ENCODE measurements at places on chromosomes 16 and 17. TPM values are rescaled to one million over a fixed set of nuclear protein-coding genes. Genes with fewer than 3 reads are reported as not detected.
A peak's percentile ranks its signal among the peaks of the same experiment; 100 is the strongest.

DNA sequence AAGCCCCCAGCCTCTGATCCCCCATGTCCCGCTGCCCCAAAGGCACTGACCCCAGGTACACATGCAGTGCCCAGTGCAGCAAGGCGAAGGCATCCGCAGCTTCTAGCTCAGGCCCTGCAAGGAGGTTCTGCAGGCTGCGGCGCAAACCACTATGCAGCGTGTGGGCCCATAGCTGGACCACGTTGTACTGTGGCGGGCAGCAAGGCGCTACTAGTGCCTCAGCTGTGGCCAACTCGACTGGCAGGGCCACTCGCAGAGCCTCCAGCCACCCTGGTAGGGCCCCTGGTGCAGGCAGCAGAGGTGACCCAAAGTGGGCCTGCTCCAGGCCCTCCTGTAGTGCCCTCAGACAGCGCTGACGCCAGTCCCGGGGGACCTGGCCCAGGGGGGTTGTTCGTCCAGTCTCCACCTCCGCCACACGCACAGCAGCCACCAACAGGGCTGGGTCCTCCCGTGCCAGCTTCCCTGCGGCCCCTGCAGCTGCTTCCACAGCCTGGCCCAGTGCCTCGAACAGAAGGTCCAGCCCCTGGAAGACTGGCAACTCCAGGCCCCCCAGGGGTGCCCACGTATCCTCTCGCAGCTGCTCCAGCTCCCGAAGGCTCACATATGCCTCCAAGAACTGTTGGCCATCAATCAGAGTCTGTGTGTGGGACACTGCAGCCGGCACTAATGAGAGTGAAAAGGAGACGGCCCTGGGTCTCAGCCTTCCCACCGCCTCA lies 2.6 kb downstream of the EXOC3L1 start:
- DNase-seq = no peak

- no peak for DNase-seq
Measured at GRCh38 chr16:24195221-24195620, 60.9 kb upstream of the CACNG3 start.

Gene SPHK1
- 60.5 TPM for total RNA-seq

DNA sequence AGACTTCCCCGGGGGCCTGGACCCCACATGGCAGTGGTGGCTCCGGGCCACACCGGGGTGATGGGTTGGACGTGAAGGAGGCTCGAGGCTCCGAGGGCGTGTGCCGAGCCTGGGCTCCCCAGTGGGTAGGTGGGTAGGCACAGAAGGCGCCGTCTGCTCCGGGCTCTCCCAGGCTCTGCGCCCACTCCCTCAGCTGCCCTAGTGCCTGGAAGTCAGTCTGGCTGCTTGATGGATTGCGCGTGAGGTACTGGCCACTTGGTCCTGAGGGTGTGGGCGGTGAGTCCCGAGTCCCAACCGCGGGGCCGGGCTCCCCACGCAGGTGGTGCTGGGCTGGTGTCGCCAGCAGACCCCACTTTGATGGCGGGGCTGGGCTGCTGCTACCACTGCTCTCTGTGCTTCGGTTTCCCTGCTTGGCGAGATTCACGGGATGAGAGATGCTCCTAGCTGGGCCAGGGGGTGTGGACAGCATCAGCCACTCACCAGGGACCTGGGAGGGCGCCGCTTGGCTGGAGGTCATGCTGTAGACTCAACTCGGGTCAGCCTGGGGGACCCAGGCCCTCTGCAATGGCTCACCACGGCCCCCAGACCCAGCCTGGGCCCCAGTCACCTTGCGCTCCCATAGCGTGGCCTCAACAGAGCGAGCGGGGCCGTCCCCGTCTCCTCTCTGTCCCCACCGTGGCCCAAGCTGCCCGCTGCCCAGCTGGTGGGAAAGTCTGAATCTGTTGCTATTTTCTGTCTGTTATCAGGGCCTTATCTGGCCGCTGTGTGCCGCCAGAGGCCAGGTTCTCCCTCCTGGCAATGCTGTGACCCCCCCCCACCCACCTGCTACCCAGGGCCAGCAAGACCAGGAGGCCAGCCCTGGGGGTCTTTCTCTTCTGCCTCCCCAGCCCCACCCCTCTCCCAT lies 26.1 kb downstream of the ZFPM1 start:
- no peak for DNase-seq

DNA sequence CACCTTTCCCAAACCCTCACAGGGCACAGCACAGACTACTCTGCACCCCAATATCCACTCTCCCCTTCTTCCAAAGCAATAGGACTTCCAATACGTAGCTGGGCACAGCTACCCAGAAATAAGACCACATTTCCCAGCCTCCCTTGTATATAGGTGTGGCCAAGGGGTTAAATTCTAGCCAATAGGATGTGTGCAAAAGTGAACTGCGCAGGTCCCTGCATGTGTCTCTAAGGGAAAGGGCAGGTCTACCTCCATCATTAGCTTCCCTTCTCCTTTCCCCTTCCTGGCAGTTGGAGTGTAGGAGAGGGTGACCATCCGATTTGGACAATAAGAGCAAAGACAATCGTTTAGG lies 25.5 kb upstream of the SNN start:
- peak; percentile 21 for DNase-seq

- no peak for DNase-seq
Measured at GRCh38 chr17:44108440-44109311, 14.8 kb downstream of the HDAC5 start.

DNA sequence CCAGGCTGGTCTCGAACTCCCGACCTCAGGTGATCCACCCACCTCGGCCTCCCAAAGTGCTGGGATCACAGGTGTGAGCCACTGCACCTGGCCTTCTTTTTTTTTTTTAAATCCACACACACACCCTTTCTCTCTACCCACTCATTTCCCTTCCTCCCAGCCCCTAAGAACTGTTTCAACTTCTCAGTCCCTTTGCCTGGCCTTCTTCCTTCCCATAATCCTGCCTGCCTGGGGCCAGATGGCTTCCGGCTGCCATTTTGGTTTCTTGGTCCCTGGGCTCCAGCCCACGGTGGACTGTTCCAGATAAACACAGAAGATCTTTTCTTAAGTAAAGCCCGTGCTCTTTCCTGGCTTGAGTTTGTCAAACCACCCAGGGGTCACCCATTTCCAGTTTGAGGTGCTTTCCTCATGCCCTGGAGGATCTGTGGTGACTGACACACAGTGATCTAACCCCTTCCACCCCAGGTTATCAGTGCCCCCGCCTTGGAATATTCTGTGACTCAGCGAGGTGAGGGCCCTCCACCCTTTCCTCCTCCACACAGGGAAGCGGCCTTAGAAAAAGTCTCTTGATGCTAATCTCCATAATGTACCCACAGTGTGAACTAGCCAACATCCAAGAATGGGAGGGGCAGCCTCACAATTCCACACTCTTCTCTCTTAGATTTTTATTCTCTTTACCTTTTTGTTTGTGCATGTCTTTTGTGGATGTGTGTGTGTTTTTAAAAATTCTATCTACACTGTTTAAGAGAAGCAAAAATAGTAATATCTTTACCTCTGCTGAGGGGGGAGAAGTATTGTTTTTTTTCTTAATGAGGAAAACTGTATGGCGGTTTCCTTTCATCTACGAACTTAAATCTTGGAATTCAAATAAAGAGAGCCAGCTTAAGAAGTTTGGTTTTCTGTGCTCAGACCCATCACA lies 60.0 kb downstream of the CRISPLD2 start:
- no peak for DNase-seq

DNA sequence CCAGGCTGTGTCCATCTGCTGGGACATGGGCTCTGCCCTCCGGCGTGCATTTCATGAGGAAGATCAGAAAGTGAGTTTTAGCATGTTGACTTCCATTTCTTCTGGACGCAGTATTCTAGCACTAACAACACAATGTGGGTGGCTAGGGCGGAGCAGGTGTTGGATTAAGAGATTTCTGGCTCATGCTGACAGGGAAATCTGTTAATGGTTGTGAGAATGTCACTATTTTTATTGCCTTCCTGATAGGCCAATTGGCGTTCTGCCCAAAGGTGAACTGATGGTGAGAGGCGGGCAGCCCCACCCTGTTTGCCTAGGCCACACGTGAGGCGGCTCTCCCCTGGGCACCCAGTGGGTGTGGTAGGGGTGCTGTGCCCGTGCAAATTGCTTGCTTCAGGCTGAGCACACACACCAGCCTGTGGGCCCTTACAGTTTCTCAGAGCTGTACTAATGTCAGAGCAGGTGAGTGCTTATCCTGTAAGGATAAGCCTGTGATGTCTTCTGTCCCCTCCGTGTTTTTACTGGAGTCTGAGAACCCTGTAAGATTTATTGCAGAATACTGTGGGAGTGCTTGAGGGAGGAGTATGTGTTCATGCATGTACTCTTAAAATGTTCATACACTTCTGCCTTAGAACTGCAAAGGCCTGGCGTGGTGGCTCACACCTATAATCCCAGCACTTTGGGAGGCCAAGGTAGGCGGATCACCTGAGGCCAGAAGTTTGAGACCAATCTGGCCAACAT lies 30.9 kb downstream of the PGS1 start:
- DNase-seq = no peak

- no peak for DNase-seq
Measured at GRCh38 chr17:10802496-10803284, 1.2 kb downstream of the TMEM238L start.

- DNase-seq = no peak
Measured at GRCh38 chr16:10968498-10968897, 24.1 kb downstream of the CLEC16A start.

Gene CES3
- total RNA-seq = 1.5 TPM
